Cerebellar nuclear complex (tissue), 1 donor: ENCODE measurements at places on chromosomes 3 and 15.

GRCh38 chr15:52232327-52232726 is 41.1 kb upstream of the GNB5 start:
- no peak for DNase-seq

DNA sequence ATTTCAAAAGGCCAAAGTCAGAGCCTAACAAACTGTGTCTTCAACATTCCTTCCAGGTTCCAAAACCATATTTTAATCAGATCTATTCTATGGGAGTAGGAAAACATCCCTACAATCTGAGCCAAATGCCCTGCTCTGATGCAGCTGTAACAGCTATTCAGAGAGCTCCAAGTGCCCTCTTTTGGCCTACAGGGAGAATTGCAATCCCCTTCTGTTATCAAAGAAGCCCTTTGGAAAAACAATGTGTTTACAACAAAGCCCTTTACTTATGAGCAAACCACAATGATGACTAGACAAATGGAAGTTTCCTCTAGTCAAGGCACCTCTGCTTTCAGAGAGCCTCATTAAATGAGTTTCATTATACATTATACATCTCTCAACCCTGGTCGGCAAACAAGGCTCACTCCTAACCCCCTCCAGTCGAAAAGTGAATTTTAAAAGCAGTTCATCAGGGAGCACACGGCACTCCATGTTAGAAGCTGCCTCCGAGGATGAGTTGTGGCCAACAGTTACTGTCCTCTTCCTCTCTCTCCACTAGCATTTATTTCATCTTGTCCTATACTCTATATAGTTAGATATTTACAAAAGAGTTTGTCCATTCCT is 42.6 kb upstream of the TMCO5A start:
- DNase-seq, result no peak

DNA sequence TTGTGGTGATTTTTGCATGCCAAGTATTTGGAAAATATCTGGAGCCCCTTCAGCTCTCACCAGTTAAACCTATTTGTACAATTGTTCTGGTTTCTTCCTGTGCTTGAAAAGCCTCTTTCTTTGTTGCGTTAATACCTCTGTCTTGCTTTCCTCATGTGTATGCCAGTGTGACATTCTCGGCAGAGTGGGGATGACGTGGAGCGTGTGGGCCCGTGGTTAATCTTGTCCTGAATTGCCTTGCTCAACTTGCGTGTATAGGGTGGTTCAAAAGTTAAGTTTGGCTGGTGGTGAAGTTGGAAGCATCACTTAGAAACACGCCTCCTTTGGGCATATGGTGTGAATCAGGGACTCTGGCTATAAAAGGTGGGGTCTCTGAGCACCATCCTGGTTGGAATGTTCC is 67.1 kb downstream of the IGF1R start:
- DNase-seq, result no peak

DNA sequence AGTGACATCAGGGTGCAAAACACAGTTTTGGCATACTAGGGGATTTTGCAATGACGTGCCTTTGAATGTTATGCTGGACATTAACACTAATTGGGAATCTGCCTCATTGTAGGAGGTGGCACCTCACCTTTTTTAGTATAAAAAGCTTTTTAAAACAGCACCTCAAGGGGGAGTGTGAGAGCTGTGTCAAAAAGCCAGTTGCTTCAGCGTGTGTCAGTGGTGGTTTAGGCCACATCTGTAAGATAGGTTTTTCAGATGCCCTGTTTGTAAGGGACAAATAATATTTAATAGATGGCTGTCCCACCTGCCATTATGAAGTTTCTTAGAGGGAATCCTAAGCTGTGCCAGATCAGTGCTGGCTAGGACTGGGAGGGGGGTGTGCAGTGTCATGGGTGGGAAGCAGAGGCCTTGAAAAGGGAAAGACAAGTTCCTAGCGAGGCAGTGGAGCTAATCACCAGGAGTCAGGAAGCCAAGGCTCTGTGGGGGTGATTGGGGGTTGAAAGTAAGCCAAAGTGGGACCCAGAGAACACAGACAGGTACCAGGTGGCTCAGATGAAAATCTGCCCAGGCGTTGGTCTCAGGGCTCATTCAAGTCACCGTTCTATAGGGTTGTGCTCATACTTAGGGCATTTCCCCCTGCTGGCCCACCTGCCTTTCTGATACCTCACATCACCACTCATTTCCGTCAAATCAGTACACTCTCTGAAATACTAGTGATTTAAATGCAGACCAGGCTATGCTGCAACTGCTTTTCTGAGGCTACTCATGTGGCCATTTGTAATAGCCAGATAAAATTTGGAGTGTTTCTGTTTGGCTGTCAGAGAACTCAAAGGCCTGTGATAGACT is 120.5 kb downstream of the BBX start:
- no peak for DNase-seq

- DNase-seq, result no peak
Measured at GRCh38 chr15:95605098-95605497, 725.4 kb upstream of the NR2F2 start.

DNA sequence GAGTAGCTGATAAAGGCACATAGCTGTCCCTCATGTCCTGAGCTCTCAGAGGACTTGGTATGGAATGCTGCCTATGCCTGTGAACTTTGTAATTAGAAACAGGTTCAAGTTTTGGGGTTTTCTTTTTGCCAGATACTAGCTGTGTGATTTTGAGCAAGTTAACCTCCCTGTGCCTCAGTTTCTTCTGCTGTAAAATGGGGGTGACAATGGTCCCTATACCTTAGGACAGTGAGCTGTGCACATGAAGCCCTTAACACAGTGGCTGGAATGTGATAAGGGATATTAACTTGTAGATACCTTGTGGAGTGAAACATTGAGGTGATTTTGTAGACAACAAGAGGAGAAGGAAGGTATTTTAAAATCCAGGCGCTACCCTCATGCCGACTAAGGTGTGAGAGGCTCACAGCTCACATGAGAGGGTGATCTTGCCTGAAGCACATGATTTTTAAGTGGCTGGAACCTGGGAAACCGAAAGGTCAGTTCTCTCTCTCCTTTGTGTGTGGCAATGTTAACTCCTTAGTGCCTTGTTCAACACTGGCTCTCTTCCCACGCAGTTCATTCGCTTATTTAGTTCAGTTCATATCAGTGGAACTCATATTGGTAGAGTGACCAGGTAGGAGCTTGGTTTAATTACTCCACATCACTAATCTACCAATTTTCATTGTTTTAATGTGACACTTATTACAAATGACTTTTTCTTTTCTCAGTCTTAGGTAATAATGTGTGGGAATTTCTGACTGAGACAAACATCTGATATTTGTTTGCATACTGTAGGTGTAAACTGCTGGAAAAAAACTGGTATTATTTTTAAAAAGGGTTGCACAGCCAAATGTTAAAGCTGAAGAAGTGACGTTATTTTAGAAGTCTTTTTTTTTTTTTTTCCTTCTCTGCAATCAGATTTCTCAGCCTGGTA is 236.2 kb downstream of the ITPR1 start:
- DNase-seq, result no peak

DNA sequence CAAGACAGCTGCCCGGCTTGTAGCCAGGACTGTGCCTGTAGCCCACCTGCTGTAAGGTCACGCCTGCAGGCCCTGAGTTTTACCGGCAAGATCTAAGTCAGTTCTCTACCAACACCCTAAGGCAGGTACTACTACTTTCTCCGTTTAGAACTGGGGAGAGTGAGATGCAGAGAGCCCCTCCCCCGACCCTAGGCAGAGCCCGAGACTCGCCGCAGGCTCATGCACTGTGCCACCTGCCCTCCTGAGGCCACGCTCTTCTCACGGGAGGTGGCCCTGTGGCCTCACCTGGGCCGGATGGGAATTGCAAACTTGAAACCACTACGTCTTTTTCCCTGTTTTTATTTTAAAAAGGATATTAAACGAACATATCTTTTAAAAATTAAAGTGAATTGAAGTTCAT is 36.9 kb upstream of the PCSK6 start:
- DNase-seq, result no peak

DNA sequence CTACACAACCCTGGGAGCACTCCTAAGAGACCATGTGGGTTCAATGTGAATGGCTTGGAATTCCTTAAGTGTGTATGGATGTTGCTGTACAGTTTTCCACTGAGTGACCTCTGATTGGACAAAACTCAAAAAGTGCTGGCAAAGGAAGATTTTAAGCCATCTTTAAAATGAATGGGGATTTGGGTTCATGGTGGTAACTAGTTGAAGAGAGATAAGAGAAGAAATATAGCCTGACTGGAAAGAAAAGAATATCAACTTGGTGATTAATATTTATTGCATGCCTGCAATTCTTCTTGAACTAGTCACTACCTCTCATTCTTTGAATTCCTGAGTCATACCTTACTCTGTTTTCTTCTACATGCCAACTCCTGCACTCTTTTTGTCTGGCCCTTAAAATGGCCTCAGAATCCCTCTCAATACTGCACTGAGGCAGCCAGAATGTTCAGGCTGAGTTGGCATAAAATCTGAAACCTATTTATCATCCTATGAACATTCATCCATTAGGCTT is 124.7 kb downstream of the RPL22L1 start:
- no peak for DNase-seq
